ENCODE measurements at places on chromosomes 3 and 15. TPM values are rescaled to one million over a fixed set of nuclear protein-coding genes. Genes with fewer than 3 reads are reported as not detected.

The VILL gene
- 5.3 TPM for total RNA-seq

The SPTBN5 gene
- total RNA-seq, result 0.30 TPM

The GREM1 gene
- total RNA-seq, result not detected

GRCh38 chr3:149442851-149443544, 31.5 kb upstream of the TM4SF4 start:
- no peak for DNase-seq

- no peak for DNase-seq
These were observed 588.0 kb downstream of the SQOR start for GRCh38 chr15:46222826-46223225.

DNA sequence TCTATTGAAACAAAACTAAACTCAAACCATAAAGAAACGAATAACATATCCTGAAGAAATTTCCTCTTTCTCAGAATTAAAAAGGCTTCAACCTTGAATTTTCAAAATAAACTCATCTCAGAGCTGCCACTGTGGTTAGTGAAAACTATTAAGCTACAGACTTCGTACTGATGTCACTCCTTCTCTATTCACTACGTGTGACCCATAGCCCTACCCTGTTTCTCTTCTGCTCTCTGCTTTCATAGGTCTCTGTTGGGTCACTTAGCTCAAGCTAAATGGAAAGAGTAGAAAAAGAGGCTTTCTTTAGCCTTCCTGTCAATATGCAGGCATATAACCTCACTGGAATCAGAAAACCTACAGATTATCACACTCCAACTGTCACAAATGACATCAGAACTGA, 126.6 kb upstream of the MME start:
- DNase-seq, result no peak

DNA sequence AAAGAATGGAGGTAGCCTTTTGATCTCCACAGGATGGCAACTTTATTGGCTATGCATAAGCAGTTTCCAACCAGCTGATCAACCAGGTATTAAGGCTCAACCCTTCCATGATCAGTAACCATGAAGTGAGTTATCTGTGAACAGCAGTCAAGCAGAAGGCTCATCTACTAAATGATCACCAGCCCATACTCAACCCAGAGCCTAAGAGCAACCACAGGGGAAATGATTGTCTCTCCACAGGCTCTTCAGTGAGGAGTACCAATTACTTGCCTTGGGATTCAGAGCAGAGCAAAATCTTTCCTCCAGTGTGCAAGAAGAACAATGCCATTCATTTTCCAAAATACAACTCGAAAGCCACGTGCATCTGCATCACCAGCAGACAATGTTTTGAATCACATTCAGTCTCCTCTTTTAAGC, 754.8 kb downstream of the ROBO1 start:
- DNase-seq, result no peak

DNA sequence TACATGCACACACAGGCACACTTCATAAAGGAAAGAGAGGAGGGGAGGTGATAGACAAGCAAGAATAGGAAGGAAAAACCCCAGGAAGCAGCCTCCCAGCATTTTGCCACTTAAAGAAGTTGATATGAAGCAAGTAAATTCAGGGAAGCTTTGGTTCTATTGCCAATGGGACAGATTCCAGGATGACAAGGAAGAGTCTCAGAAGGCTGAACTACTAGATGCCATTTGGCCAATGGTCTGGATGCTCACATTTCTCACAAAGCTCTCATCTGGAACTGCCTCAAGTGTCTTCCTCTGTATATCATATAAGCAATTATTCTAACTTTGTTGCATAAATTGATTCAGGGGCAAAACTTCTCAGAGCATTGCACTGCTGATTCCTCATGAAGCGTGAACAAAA, 78.8 kb upstream of the STRIT1 start:
- no peak for DNase-seq

DNA sequence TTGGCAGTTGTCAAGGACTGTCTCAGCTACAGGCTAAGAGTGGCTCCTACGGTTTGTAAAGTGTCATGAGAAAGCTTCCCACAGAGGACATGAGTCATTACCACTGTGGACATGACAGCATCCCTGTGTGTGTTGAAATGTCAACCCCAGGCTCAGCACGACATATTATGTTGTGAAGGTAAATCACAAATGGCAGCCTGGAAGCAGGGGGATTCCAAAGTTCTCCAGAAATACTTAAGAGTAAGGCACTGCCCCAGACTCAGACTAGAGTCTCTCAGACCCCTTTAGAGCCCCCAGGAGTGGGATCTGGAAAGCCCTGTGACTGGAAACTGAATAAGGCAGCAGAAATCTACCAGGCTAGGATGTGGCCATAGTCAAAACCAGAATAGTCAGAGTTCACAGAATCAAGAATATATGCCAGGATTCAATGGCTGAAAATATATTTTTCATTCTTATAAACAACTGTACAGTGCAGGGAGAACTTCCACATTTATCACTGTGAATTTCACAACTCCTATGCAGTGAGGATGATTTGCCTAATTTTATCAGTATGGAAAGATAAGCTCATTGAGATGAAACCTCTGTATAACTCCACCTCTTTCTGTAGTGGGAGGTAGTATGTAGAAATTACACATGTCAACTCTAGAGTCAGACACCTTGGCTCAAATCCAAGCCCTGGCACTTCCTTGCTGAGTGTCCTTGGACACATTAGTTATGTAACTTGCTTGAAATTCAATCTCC, 237.1 kb upstream of the CFAP20DC start:
- DNase-seq, result no peak

GRCh38 chr15:81785679-81786078, 260.1 kb downstream of the MEX3B start:
- no peak for DNase-seq
